A549 treated with CpdA at 1 μM for 4 hours (cell line): ENCODE measurements at places on chromosomes 4 and X. TPM values are rescaled to one million over a fixed set of nuclear protein-coding genes. Genes with fewer than 3 reads are reported as not detected.

Gene SHISA3
- total RNA-seq, result not detected in 5 replicates

Gene GJB1
- total RNA-seq, result 0.08 TPM in 3 of 5 replicates, not detected in the others

Gene SMIM43
- total RNA-seq, result 0.32 to 0.75 TPM (median 0.40 TPM) in 5 replicates

Gene CRMP1
- 1.8 to 2.6 TPM (median 2.1 TPM) in 5 replicates for total RNA-seq

Gene HDX
- total RNA-seq, result 1.9 to 3.1 TPM (median 2.7 TPM) in 5 replicates

Gene RHOXF1
- not detected in 5 replicates for total RNA-seq

Gene ANAPC4
- total RNA-seq, result 11.7 to 14.1 TPM (median 12.4 TPM) in 5 replicates

Gene FGFBP2
- total RNA-seq, result not detected in 5 replicates

Gene GPC3
- 0.16 TPM in 1 of 5 replicates, not detected in the others for total RNA-seq

Gene SPIN2A
- 0.12 to 0.32 TPM (median 0.14 TPM) in 4 of 5 replicates, not detected in the other for total RNA-seq

Gene TCEAL2
- not detected in 5 replicates for total RNA-seq

Gene MAGEB10
- not detected in 5 replicates for total RNA-seq

Gene DCLK2
- 8.7 to 11.2 TPM (median 9.0 TPM) in 5 replicates for total RNA-seq

Gene AGTR2
- total RNA-seq, result not detected in 5 replicates

Gene MTCP1
- 11.7 to 19.1 TPM (median 18.0 TPM) in 5 replicates for total RNA-seq

Gene SMIM10
- 0.08 to 0.17 TPM (median 0.12 TPM) in 3 of 5 replicates, not detected in the others for total RNA-seq

Gene TRIM75
- not detected in 5 replicates for total RNA-seq

Gene UGT8
- total RNA-seq, result 0.07 to 0.15 TPM (median 0.13 TPM) in 5 replicates

Gene SPATA4
- 0.18 to 0.78 TPM (median 0.20 TPM) in 3 of 5 replicates, not detected in the others for total RNA-seq

Gene RAB9B
- 0.05 TPM in 3 of 5 replicates, not detected in the others for total RNA-seq

Gene MAGEE2
- not detected in 5 replicates for total RNA-seq

Gene NKX6-1
- 0.42 to 0.77 TPM (median 0.50 TPM) in 5 replicates for total RNA-seq

Gene PRPS2
- total RNA-seq, result 38.8 to 46.9 TPM (median 41.0 TPM) in 5 replicates

Gene FUNDC2
- total RNA-seq, result 85.1 to 121 TPM (median 107 TPM) in 5 replicates

Gene PLAC1
- 0.24 to 0.83 TPM (median 0.32 TPM) in 5 replicates for total RNA-seq

Gene HPSE
- 1.1 to 1.6 TPM (median 1.3 TPM) in 5 replicates for total RNA-seq

Gene GLRB
- total RNA-seq, result 0.78 to 1.1 TPM (median 0.91 TPM) in 5 replicates

Gene ADAMTS3
- 0.01 TPM in 1 of 5 replicates, not detected in the others for total RNA-seq

Gene NPY5R
- total RNA-seq, result not detected in 5 replicates

Gene TGIF2LX
- not detected in 5 replicates for total RNA-seq
